ENCODE measurements at places on chromosomes 5 and 9.

DNA sequence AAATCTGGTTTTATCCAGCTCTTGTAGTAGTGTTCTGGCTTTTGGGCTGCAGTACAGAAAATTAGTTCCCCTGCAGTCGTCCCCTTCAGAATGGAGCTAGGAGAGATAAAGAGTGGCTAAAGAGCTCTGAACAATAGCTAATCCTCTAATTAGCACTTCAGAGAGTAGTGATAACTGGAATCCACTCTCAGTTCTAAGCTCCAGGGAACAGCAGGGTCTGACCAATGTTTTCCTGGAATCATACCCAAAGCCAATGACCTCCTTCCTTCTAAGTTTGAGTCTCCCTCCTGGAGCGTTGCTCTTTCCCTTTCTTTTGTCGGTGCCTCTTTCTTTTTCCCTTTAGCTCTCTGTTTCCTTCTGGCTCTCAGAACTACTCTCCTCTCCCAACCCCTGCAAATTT is 47.4 kb downstream of the MFAP3 start:
- DNase-seq = no peak

DNA sequence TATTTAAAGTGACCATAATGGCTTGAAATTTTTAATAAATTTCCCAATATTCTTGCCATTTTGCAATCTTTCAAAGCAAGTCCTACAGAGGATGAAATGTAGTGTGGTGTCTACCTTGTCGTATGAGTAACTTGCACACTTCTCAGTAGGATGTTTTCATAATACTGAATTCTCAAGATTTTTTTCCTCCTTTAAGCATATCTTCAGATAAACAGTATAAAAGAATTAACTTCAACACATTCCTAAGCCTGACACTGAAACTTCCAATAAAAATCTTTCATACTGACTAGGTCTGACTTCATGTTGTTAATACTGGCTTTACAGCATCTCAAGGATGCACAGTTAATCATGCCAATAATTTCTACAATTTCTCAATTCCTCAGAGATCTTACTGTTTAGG is 62.0 kb downstream of the DROSHA start:
- DNase-seq = no peak

- no peak for DNase-seq
Measured at GRCh38 chr5:67289763-67290521, 93.3 kb upstream of the CD180 start.

DNA sequence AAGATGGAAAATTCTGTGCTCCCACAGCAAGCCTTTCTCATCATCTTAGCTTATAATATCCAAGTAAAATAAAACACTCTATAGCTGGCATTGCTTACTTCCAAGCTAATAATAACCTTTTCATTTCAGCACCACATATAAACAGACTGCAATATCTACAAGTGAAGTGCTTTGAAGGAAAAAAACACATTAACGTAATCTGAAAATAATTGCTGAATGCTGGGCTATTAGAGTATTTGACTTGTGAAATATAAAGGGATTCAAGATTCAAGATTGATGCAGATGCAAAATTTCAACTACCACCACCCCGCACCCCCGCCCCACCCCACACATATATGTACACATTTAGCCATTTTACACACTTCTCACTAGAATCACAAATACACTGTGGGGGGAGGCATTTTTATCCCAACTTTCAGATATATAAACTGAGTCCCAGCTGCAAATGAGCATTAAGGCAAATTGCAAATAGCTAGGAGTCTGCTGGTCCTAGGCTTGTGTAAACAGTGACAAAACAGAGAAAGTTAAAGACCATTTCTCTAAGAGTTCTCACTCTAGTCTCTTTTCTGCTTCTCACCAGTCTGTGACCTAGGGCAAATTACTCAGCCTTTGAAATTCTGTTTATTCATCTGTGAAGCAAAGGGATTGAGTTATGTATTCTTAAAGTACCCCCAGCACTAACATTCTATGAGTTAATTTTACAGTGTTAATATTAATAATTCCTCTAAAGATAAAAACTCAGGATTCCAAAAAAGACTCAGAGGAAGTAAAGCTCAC is 489.4 kb downstream of the PRELID2 start:
- no peak for DNase-seq

DNA sequence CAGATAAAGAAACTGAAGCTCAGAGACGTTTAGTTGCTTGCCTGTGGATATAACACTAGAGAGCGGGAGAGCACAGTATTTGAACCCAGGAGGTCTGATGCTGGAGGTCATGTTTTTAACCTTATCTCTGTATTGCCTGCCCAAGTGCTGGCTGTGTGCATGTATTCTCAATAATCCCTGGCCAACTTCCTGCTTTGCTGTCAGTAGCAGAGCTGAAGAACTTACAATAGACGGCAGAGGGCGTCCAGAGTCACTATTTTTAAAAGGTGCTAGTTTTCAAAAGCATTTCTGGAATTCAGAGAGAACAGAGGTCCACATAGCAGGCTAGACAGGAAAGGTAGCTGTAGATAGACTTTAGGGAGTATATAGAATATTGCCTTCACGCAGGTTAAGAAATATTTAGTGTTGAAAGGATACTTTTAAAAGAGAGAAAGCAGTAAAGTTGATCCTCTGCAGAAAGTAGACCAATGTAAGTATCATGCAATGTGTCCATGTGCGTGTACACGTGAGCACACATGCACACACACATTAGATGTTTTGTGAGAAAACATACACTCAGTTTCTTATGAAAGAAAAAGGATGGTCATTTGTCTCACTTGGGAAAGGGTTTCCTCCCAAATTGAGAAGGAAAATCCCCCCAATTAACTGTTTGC is 46.3 kb downstream of the PTCD2 start:
- no peak for DNase-seq

- DNase-seq = no peak
Measured at GRCh38 chr9:113656771-113657670, 193.5 kb downstream of the RGS3 start.

DNA sequence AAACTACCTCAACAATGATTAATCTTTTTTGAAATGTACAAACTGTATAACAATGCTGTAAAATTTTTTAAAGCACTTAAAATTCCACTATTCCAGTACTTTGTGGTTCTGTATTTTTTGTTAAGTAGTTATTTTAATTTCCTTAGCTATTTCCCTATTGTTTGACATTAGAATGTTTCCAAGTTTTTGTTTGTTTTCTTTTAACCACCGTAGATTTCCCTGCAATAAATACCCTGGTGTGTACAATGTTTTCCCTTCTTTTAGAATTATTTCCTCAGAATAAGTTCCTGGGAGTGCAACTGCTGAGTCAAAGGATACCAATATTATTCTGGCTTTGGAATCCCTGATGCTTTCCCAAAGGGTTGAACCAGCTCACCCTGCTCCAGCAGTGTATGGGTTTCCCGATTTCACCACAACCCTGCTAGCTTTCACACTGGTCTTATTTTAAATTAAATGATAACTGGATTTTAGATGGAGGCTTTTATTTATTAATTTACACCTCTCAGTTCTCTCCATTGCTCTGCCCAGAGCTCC is 20.6 kb upstream of the ANGPTL2 start:
- DNase-seq = no peak

DNA sequence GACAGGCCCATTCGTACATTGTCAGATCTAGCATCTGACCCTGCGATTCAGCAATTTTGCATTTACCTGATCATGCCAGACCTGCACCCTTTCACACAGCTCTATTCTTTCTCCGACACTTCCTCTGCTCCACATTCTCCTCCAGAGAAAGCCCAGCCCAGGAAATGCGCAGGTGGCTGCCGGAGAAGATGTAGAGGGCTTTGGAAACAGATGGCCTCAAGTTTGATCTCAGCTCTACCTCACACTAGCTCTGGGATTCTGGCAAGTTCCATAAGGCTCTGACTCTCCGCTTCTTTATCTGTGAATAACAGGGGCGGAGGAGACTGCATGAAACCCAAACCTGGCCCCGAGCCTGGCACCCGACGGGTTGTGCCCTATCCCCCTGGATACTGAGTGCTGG is 61.5 kb downstream of the GABBR2 start:
- no peak for DNase-seq

GRCh38 chr9:21513431-21513830 is 31.3 kb upstream of the IFNE start:
- DNase-seq = no peak

DNA sequence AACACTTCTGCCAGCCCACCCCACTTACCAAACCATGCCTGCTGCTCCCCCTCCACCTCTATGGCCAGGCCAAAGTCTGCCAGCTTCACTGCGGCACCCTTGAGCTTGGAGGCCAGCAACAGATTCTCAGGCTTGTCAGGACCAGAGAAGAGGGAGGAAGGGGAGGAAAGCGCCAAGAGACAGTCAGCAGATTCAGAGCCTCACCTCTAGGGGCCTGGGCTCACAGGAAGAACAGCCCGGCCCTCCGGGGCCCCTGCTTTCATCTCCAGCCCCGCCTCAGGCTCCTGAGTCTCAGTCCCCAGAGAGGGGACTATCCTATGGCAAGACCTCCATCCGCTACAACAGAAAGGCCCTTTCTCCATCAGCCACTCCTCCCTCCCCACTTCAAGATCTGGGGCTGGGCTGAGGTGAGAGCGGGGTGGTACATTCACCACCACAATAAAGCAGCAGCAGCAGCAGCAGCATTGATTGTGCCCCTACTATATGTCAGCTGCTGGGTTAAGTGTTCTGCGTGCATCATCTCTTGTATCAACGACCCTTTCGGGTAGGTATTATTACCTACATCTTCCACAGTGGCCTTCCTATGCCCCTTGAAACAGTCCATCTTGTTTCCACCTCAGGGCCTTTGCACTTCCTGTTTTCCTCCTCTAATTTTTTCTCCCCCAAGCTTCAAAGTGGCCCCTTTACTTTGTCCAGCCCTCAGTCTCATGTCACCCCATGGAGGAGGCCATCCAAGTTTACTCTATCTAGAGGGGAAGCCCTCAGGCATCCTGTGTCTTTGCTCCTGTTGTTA is 36.0 kb downstream of the CAMK2A start:
- DNase-seq = no peak

DNA sequence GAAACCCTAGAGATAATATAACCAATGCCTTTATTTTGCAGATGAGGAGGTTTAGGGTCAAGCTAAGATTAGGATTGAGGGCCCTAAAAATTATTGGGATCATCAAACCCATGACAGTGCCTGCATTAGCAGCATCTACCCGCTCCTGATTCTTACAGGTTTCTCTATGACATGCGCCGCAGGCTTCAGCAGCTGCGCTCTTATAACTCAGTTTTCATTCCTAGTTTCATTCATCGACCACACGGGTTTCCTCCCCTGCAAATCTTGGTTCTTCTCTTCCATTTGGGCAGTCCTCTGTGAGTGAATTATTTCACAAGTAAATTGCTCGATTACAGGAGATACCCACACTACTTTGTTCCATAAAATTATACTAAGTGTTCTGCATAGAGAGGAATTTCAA is 137.2 kb downstream of the SLC24A2 start:
- no peak for DNase-seq

GRCh38 chr9:118446943-118447639 is 742.9 kb downstream of the TLR4 start:
- DNase-seq = no peak

- DNase-seq = no peak
Measured at GRCh38 chr5:159787837-159788236, 128.4 kb upstream of the ADRA1B start.

DNA sequence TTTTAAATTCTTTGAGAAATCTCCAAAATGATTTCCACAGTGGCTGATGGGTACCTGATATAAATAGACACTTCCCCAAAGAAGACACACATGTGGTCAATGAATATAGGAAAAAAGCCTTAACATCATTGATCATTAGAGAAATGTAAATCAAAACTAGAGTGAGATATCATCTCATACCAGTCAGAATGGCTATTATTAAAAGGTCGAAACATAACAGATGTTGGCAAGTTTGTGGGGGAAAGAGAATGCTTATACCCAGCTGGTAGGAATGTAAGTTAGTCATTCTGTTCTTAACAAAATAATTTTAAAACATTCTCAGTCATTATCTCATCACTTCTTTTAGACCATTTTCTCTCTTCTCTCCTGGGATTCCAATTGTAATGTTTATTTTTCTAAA is 1666.0 kb upstream of the ACO1 start:
- no peak for DNase-seq

DNA sequence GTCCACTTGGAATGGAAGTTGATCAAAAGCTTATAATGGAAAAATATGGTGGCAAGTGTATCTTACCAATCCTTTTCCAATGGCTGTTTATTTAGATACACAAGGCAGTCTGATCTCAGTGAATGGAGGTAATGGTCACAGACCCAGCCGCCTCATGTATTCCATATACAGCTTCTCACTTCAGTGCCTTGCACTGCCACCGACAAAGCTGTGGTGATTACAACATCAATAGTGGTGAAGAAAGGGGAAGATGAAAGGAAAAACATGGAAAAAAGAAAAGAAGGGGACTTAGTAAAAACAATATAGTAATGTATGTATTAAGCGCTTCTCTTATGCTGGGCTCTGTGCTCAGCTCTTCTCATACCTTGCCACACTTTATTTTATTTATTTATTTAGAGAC is 297.3 kb upstream of the RASA1 start:
- DNase-seq = no peak

- DNase-seq = no peak
Measured at GRCh38 chr9:14829204-14829603, 81.0 kb downstream of the FREM1 start.

DNA sequence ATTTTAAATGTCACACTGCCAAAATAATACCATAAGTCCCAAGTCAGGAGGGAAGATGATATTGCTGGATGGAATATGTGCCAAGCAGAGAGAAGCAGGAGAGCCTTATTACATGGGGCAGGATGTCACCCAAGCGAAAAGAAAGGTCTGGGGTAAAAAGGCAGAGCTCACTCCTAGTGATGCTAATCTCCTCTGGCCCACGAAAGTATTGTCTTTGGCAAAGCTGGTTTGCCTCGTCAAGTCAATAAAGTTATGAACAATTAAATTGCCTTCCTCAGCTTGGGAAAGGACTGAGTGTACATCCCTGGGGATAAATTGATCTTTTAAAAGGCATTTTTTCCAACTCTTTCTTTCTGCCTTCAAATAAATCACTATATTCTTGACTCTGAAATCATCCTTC is 220.6 kb downstream of the DMAC1 start:
- DNase-seq = no peak

GRCh38 chr5:44809956-44810420 is 1.2 kb downstream of the MRPS30 start:
- no peak for DNase-seq

GRCh38 chr5:34526682-34527305 is 129.3 kb upstream of the RAI14 start:
- DNase-seq = no peak

- no peak for DNase-seq
Measured at GRCh38 chr9:3151672-3152576, 308.0 kb upstream of the PUM3 start.

DNA sequence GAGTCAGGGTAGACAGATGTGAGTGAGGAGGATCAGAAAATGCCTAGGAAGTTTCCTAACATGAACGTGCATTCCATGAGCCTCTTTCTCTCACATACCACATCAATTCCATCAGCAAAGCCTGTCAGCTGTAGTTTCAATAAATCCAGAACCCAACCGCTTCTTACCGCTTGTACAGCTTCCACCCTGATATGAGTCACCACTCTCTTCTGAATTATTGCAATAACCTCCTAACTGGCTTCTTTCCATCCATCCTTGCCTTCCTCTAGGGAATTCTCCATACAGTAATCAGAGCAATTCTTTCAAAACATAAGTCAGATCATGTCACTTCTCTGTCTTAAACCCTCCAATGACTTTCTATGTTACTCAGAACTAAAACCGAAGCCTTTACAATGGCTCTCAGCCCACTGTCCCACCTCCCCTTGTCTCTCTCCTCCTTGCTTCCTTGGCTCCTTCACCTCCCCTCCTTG is 8.1 kb upstream of the RAD23B start:
- no peak for DNase-seq

All from activated T-cell treated with anti-CD3 and anti-CD28 coated beads, Interleukin-2, amount 50 U/mL, for 1 hour (primary cell).